ENCODE measurements at places on chromosomes 7 and 10.

DNA sequence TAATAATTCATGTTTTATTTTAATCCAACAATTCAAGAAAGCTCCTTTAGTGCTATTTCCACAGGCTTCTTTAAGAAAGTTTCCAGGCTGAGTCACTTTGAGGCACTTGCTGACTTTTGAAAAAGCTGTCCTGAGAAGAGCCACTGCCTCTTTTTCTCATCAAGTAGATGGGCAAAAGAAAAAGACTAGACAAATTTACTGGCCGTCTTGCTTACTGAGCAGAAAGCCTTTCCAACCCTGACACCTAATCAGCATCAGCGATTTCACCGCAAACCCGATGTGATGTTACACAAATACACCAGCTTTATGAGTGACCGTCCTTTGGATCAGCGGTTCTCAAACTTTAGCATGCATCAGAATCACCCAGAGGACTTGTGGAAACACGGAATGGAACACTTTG, 24.3 kb downstream of the CTTNBP2 start:
- no peak for DNase-seq

DNA sequence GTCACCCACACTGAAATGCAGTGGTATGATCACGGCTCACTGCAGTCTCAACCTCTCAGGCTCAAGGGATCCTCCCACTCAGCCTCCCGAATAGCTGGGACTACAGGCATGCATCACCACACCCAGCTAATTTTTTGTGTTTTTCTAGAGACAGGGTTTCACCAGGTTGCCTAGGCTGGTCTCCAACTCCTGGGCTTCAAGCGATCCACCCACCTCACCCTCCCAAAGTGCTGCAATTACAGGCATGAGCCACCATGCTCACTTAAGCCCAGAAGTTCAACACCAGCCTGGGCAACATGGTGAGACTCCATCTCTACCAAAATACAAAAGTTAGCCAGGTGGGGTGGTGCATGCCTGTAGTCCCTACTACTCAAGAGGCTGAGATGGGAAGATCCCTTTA, 33.5 kb downstream of the GDI2 start:
- no peak for DNase-seq

GRCh38 chr7:158446706-158447105, 140.9 kb downstream of the PTPRN2 start:
- DNase-seq = no peak

DNA sequence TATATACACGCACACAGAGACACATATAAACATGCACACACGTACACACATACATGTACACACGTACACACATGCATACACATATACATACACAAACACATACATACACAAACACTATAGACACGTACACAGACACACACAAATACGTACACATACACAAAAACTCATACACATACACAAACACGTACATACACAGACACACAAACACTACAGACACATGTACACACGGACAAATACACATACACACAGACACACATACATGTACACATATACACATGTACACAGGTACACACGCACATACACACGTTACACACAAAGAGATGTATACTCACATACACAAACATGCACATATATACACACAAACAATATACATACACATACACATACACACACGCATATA, 35.2 kb upstream of the GTF2IRD1 start:
- no peak for DNase-seq

DNA sequence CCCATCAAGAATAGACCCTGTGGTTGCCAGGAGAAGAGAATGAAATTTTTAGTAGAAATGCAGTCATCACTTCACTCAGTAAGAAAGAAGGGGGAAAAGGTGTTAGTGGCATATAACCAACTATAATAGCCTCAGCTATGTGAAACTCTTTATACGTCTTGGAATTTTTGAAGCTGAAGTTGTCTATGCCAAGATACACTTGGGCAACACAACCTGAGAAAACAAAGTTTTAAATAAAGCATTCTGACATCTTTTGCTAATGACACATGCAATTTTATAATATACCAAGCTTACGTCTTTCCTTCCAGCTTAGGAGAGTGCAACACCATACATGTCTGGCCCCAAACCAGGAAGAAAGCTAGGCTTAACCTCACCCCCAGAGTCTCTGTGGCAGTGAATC, 40.8 kb upstream of the ZNF438 start:
- DNase-seq = no peak

- DNase-seq = no peak
Measured at GRCh38 chr7:118080947-118081346, 103.0 kb upstream of the LSM8 start.

Data from stimulated activated CD8-positive, alpha-beta memory T cell treated with anti-CD3 and anti-CD28 coated beads, Interleukin-4, amount 100 ng/mL, for 1 hour (primary cell).